Stomach (tissue), 19 donors: ENCODE measurements at places on chromosomes 5 and 9. TPM values are rescaled to one million over a fixed set of nuclear protein-coding genes. Genes with fewer than 3 reads are reported as not detected.
A peak's percentile ranks its signal among the peaks of the same experiment; 100 is the strongest.

DNA sequence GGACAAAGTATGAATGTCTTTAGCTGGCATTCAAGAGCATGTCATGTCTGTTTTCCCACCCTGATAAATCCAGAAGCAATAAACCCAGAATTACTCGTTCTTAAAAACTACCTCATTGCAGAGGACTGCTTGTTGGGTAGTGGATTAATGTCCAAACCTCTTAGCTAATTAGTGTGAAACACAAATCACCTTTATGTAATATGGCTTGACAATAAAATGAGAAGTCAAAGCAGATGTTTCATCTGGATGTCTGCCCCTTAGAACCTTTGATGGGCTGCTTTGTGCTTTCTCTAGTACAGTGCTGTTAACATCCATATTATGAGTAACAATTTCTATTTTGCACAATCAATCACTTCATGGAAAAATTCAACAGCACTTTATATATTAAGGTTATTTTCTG, 149.1 kb upstream of the TUT7 start:
- no peaks in the 10 kb centered on the region for H3K27me3 ChIP-seq
- H3K4me3 ChIP-seq = no peak overlapping the region
- no peak for DNase-seq
- H3K4me1 ChIP-seq = peaks cover 7% of the 10 kb centered on the region
- H3K36me3 ChIP-seq = no peaks in the 10 kb centered on the region

GRCh38 chr9:93244510-93245436, 60.8 kb downstream of the WNK2 start:
- peaks cover 16% of the 10 kb centered on the region for H3K4me1 ChIP-seq
- H3K4me3 ChIP-seq = no peak overlapping the region
- no peaks in the 10 kb centered on the region for H3K27me3 ChIP-seq
- no peak for DNase-seq
- H3K27ac ChIP-seq = no peak overlapping the region

DNA sequence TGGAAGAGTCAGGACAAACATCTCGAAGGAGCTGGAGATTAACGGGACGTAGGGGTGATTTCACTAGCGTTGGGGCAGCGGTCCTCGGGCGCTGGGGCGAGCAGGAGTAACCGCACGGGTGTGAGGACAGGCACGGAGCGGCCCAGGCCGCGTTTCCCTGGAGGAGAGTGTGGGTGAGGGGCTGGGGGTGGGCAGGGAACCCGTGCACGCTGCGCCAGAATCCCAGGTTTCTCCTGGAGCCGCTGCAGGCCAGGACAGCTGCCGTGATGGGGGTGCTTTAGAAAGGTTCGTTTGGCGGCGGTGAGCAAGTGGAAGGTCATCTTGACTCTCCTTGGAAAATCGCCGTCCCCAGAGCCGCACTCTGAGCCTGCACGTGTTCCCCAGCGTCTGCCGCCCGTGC, 290.2 kb upstream of the IRX1 start:
- H3K36me3 ChIP-seq = no peaks in the 10 kb centered on the region
- no peaks in the 10 kb centered on the region for H3K4me1 ChIP-seq
- DNase-seq = no peak
- H3K27me3 ChIP-seq = no peaks in the 10 kb centered on the region
- no peak overlapping the region for H3K27ac ChIP-seq

The ACTBL2 gene
- not detected for total RNA-seq

The HACD4 gene
- 11.7 TPM for total RNA-seq

GRCh38 chr9:134929193-134930158, 11.8 kb upstream of the FCN1 start:
- peaks cover 5% of the 10 kb centered on the region for H3K4me1 ChIP-seq
- no peak overlapping the region for H3K4me3 ChIP-seq
- no peaks in the 10 kb centered on the region for H3K27me3 ChIP-seq
- no peak overlapping the region for H3K27ac ChIP-seq
- no peak for DNase-seq

- peak; percentile 67 for DNase-seq
- no peak overlapping the region for H3K4me3 ChIP-seq
- H3K27ac ChIP-seq = peak overlapping the region; percentile 24
- no peaks in the 10 kb centered on the region for H3K36me3 ChIP-seq
- H3K27me3 ChIP-seq = no peaks in the 10 kb centered on the region
- peaks cover 59% of the 10 kb centered on the region for H3K4me1 ChIP-seq
Observed at GRCh38 chr5:56409331-56410190, 176.4 kb upstream of the ANKRD55 start.

DNA sequence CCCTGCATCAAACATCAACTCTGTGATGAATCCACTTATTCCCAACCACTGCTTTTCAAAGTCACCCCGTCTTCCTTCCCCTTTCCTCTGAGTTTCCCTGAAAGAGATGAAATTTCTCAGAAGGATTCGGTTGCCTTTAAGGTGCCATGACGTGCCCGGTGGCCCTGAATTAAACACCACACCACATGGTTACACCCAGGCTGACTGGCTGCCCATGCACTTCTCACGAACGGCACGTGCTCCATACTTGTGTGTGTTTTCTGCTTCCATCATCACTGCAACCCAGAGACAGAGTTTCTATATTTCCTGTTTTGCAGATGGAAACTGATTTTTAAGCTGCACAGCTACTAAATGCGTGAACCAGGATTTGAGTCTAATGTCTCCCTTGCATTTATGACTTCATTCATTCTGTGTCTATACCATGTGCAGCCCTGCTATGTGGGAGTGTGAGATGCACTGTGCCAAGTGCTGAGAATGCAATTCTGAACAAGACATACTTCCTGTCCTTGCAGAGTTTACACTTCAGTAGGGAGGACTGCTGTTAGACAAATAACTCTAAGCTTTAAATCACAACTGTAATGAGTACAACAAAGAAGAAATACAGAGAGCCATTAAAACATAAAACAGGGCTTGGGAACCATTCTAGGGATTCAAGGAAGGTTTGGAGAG, 162.9 kb downstream of the NXNL2 start:
- H3K4me3 ChIP-seq = no peak overlapping the region
- peaks cover under 1% of the 10 kb centered on the region for H3K4me1 ChIP-seq
- DNase-seq = peak; percentile 70
- H3K36me3 ChIP-seq = no peaks in the 10 kb centered on the region

The PKD2L2 gene
- total RNA-seq = not detected

The PTGR1 gene
- 197 TPM for total RNA-seq

- H3K4me1 ChIP-seq = peaks cover 48% of the 10 kb centered on the region
- H3K4me3 ChIP-seq = no peak overlapping the region
- H3K36me3 ChIP-seq = no peaks in the 10 kb centered on the region
- H3K27me3 ChIP-seq = no peaks in the 10 kb centered on the region
Observed at GRCh38 chr9:4939118-4939561, 45.9 kb upstream of the JAK2 start.

DNA sequence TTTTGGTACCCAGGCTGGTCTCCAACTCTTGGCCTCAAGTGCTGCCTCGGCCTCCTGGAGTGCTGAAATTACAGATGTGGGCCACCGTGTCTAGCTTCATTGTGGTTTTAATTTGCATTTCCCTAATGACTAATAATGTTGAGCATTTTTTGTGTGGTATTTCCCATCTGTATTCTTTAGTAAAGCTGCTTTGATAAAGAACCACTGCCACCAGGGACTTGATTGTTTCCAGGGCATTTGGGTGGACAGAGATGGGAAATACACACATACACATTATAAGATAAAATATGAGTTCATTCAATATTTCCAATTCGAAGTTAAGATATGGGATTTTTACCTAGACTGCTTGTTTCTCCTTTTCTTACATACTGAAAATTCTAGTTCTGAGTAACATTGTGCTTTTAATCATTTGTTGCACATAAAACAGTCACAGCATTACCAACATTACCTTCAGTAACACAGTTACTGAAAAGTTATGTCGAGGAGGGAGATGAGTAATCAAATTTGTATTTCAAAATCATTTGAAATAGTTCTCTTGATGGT, 28.9 kb downstream of the HABP4 start:
- H3K27me3 ChIP-seq = no peaks in the 10 kb centered on the region
- H3K36me3 ChIP-seq = no peaks in the 10 kb centered on the region
- no peak overlapping the region for H3K27ac ChIP-seq
- no peak for DNase-seq
- H3K4me1 ChIP-seq = peaks cover 8% of the 10 kb centered on the region
- H3K4me3 ChIP-seq = no peak overlapping the region

DNA sequence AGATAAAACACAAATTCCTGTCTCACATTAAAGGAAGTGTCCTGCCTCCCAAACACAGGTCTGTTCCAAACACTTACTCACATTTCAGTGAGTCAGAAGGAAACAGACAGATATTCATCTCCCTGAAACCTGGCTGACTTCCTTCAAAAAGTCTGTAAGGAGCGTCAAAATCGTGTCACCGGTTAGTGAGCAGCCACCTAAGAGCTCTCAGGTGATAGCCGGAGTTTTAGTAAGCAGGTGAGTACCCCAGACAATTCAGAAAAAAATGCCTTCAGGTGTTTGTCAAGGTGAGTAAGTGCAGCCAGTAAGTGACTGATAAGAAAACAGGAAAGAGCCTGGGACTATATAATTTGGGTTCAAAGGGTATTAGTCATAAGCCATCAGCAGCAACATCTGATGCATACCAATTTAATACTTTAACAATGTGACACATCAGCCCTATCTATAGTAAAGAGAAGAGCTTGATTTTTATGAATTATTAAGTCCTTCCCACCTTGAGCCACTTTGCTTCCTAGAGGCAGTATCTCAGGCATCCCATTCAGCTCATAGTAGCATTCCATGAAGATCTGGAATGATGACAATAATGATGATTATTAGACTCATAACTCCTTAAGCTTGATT, 1.3 kb upstream of the ITGA2 start:
- peak; percentile 20 for DNase-seq
- H3K27me3 ChIP-seq = peaks cover 4% of the 10 kb centered on the region
- peaks cover 9% of the 10 kb centered on the region for H3K4me1 ChIP-seq
- H3K27ac ChIP-seq = peak overlapping the region; percentile 56

DNA sequence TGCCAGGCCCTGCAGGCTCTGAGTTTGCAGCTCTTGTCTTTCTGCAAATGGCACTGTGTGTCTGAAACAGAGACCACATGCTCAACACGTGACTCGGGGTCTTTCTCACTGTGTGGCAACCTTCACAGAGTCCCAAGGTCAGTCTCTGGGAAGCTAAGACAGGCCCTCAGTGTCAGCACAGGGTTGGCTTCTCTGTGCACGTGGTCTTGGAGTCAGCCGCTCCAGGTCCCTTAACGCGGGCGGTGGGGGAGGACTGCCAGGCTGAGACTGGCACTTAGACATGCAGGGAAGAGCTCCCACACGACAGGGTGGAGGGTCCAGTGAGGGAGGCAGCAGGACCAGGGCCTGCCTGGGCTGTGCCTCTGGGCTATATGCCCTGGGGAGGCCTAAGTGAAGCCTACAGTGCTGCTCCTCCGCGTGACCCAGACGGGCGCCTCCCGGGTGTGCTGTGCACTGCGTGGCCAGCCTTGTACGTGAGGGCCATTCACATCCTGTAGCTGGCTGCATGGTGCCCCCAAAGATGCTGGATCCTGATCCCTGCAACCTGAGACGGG, 76.8 kb downstream of the ADAMTS2 start:
- peak; percentile 23 for DNase-seq
- no peak overlapping the region for H3K4me3 ChIP-seq
- H3K27me3 ChIP-seq = no peaks in the 10 kb centered on the region
- no peaks in the 10 kb centered on the region for H3K36me3 ChIP-seq

DNA sequence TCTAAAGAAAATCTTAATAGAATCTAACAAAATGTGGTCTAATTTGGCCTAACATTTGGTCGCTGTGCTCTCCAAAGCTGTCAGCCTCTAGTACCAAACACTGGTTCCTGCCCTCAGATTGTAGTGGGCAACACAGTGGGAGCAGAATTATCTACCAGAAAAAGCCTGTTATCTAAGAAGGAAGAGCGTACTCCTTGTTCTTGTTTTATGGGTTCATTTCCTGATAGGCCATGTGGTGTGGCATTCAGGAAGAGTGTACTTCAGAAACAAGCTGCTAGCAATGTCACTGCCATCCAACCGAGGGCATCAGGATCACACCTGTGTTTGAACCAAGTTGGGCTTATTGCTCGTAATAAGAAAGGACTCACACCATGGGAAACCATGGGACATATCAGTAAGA, 487.9 kb upstream of the DAP start:
- no peak overlapping the region for H3K4me3 ChIP-seq
- H3K27ac ChIP-seq = no peak overlapping the region
- H3K27me3 ChIP-seq = no peaks in the 10 kb centered on the region
- H3K36me3 ChIP-seq = no peaks in the 10 kb centered on the region
- DNase-seq = no peak
- no peaks in the 10 kb centered on the region for H3K4me1 ChIP-seq

The CDH9 gene
- 2.0 TPM for total RNA-seq

DNA sequence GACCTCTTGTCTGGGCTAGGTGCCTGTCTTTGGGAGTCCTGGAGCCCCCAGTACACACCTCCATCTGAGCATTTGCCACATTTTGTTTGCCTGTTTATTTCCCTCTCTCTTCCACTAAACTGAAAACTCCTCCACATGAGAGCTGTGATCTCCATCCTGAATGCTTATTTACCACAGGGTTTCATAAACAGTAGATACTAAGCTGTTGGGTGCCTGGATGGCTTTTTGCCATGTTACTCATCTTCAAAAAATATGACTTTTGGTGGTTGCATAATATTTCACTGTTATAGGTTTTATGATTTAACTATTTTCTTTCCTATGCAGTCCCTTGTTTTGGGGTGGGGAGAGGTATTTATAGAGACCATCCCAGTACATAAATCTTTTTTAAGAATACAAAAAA, 99.6 kb downstream of the APBA1 start:
- no peaks in the 10 kb centered on the region for H3K27me3 ChIP-seq
- DNase-seq = no peak
- H3K4me1 ChIP-seq = no peaks in the 10 kb centered on the region
- H3K27ac ChIP-seq = no peak overlapping the region

GRCh38 chr9:7325995-7326394, 473.6 kb downstream of the DMAC1 start:
- H3K27ac ChIP-seq = no peak overlapping the region
- H3K36me3 ChIP-seq = no peaks in the 10 kb centered on the region
- no peaks in the 10 kb centered on the region for H3K27me3 ChIP-seq
- DNase-seq = no peak
- no peak overlapping the region for H3K4me3 ChIP-seq

DNA sequence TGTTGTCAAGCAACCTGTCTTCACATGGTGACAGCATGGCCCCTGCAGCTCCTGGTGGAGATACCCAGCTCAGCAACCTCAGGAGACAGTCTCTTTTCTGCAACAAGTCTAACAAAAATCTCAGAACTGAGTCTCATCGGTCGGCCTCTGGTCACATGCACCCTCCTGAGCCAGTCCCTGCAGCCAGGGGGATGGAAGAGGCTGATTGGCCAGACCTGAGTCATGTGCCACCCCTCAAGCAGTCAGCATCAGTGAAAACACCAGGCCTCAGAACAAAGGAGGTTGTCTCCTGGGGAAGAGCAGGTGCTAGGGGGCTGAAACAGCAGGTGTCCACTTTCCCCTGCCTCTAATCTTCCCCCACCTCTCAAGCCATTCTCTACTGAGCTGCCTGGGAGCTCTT, 54.4 kb downstream of the SMIM23 start:
- no peaks in the 10 kb centered on the region for H3K27me3 ChIP-seq
- H3K36me3 ChIP-seq = no peaks in the 10 kb centered on the region
- H3K27ac ChIP-seq = no peak overlapping the region
- H3K4me3 ChIP-seq = no peak overlapping the region
- no peak for DNase-seq

GRCh38 chr9:92608241-92608908, 61.6 kb downstream of the IPPK start:
- no peak for DNase-seq
- no peaks in the 10 kb centered on the region for H3K27me3 ChIP-seq
- H3K27ac ChIP-seq = no peak overlapping the region

The IFNA2 gene
- total RNA-seq = not detected

The BRD8 gene
- 51.3 TPM for total RNA-seq

The PPP2CA gene
- 60.3 TPM for total RNA-seq
